Posterior cingulate gyrus (tissue), 11 donors: ENCODE measurements at places on chromosomes 1 and 21.

DNA sequence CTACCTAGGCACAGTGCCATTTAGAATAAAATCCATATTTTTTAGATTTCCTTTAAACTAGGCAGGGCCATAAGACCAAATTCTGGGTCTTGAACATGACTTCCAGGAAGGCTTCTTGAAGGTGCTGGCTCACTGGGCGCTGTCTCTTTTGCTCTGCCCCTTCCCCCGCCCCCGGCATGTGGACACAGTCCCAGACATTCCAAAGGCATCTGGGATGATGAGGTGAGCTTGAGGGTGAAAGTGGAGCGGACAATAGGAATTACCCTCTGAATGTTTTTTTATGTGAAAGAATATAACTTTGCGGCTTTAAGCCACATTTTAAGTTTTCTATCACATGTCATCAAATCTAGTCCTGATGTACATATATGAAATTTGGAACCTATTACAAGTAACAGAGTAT lies 29.4 kb downstream of the RWDD3 start:
- DNase-seq, result no peak

GRCh38 chr1:115373305-115373704 lies 35.3 kb upstream of the NGF start:
- no peak for DNase-seq

- DNase-seq, result no peak
Measured at GRCh38 chr1:14371771-14372497, 226.6 kb upstream of the KAZN start.

DNA sequence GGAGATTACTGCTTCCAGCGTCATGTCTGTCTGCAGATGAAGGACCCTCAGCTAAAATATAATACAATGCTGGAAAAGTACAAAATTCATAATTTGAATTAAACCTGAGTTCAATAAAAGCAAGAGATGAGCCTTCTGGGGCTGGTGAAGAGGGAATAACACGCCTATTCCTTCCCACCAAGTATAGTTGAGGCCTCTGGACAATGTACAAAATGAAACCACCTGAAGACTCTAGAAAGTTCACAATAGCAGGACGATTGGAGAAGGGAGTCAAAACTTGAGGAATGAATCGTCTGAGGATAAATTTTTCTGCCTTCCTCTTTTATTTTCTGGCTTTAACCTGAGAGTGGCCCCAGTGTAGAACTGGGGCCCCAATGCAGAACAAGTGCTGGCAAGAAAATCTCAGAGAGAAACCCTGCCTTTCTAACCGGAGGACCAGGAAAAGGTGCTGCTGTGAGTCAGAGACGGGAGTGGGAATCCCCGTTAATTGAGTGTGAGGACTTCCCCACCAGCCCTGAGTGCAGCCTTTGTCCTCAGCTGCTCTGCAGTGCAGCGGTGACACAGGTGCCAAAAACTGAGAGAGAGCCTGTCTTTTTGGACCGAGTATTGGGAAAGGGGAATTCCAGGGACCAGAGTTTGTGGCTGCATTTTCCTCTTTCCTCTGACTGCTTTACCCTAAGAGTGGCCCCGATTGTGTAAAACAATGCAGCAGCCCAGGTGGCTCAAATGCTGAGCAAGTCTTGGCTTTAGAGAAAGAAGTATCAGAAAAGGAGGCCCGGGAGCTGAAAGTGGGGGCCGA lies 264.9 kb downstream of the DYRK1A start:
- no peak for DNase-seq

- DNase-seq, result no peak
Measured at GRCh38 chr21:41411449-41412089, 14.5 kb upstream of the MX1 start.

DNA sequence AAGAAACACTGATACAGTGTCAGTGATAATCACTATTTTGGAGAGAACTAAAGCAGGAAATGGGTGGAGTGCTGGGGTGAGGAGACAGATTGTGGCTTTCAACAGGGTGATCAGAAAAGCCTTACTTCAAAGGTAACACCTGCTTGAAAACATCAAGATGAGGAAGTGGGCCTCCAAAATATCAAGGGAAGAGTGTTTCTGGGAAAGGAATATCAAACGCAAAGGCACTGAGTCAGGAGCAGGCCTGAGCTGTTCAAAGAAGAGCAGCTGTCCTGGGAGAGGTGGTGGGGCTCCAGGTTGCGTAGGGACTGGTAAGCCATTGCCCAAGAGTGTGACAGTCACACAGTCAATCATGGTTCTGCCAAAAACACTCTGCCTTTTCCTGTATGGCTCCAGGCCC lies 47.1 kb upstream of the ATP1A1 start:
- no peak for DNase-seq

- DNase-seq, result no peak
Measured at GRCh38 chr1:87202922-87203655, 125.6 kb upstream of the LMO4 start.

GRCh38 chr1:243390162-243390791 lies 134.4 kb downstream of the SDCCAG8 start:
- no peak for DNase-seq

DNA sequence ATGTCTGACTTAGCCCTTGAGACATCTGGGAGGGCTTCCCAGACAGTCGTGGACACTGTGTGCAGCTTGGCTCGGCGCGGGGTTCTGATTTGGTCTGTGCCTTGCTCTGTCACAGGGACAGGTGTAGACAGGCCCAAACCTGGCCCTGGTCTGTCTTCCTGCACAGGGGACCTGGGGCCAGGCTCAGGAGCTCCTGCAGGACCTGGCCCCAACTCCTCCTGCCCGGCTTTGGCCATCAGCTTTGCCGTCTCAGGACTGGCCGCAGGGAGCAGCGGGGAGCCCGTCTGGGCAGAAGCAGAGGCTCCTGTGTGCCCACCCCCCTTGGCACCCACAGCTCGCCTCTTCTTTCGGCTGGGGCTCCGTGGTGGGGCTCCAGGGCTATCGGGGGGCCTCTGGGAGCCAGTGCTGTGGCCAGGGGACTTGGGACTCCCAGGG lies 1.7 kb downstream of the PERM1 start:
- DNase-seq, result no peak
